AG08396 (cell line): ENCODE measurements at places on chromosomes 5 and 9.

GRCh38 chr9:102178811-102179210 is 440.4 kb upstream of the GRIN3A start:
- no peak for DNase-seq

DNA sequence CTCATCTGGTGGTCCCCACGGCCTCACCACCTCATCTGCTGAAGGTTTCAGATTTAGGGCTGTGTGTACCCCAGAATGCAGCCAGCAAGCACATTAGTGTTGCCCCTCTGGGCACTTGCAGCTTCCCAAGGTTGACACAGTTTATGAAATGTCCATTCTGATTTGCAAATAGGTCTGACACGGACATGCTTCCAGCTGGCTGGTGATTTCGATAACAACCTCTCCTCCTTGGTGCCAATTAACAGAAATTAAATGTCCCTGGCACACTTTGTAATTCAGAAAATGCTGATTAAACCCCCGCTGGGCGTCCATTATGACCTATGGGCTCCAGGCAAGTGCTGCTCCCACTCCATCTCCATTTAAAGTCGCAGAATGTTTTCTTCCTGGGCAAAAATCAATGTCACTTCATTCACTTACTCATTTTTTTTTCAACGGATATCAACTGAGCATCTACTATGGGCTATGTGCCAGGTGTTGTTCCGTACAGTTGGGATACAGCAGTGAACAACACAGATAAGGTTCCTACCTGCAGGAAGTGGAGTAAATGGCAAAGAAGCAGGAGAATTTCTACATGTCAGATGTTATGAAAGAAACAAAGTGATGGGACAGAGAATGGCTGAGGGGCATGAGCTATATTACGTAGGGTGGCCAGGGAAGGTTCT is 32.0 kb downstream of the PLAC8L1 start:
- no peak for DNase-seq

DNA sequence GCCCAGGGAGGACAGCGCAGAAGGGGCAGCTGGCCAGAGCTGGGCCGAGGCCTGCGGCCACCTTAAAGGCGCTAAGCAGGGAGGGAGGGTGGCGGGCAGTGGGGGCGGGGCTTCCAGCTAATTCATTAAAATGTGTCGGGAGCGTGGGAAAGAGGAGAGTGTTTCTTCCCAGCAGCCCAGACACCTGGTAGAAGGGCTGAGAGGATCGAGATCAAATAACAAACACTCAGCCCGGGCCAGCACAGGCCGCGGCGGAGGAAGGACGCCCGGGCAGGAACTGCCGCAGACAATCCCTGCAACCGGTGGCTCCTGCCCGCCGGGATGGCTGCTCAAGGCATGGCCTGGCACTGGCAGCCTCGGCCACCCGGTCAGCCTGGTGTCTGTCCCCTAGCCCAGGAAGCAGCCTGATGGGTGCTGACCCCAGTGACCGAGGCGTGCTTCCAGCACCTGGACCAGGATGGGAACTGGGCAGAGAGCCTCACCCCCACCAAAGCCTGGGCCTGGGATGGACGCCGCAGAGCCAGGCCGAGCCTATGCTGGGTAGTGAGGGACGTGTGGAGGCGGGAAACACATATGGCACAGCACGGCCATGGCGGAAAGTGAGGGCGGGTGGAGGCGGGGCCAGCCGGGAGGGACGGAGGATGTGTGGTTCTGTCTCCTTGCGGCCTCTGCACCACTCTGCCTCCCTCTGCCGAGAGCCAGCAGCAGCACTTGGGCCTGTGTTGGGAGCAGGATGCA is 3.2 kb upstream of the NRARP start:
- peak; percentile 79 for DNase-seq

DNA sequence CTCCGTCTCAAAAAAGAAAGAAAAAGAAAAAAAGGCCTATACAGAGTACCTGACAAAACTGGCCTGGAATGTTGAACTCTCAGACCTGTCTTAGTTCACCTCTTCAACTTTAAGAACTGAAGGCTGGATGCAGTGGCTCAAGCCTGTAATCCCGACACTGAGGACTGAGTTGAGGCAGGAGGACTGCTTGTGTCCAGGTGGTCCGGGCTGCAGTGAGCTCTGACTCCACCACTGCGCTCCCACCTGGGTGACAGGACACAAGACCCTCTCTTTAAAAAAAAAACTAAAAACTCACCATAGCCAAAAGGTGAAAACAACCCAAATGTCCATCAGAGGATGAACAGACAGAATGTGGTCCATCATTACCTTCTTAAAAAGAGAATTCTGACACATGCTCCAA is 6.4 kb downstream of the MRPL41 start:
- DNase-seq = no peak

DNA sequence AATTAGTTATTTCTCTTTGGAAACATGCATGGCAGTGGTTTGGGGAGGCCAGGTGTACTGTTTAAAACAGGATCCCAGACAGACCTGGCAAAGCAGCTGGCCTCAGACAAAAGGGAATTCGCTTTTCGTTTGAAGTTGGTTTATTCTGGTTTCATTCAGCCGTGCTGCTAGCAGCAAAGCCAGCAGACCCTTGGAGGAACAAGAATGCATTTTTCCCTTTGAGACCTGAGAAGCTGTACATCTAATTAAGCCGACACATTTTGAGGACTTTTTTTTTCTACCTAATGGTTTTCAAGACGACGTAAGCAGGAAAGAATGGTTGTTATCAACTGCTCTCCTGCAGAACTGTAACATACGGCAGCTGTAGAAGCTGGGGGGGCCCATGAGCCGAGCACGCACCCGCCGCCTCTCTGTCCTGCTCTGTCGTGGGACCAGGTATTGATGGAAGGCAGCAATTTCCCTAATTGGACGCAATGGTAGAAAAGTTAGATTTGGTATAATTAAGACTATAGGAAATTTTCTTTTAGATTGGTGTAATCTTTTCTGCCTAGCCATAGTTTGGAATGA is 13.6 kb downstream of the PLEKHG4B start:
- no peak for DNase-seq

GRCh38 chr5:89187883-89188465 is 305.0 kb upstream of the MEF2C start:
- DNase-seq = no peak

- DNase-seq = peak; percentile 16
Measured at GRCh38 chr9:1222511-1222910, 172.4 kb downstream of the DMRT2 start.
